Cortex of kidney (tissue), 1 donor: ENCODE measurements at places on chromosomes 7 and 10.

DNA sequence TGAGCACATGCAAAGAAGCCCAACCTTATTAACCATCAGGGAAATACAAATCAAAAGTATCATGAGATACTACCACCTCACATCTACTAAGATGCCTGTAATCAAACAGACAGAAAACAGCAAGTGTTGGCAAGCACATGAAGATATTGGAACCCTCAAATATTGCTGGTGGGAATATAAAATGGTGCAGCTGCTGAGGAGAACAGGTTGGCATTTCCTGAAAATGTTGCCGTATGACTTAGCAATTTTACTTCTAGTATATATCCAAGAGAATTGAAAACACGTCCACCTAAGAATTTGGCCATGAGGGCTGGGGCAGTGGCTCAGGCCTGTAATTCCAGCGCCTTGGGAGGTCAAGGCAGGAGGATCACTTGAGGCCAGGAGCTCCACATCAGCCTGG lies 39.4 kb upstream of the TNRC18 start:
- DNase-seq = no peak

- no peak for DNase-seq
Observed at GRCh38 chr10:118332948-118333710, 9.0 kb downstream of the FAM204A start.

DNA sequence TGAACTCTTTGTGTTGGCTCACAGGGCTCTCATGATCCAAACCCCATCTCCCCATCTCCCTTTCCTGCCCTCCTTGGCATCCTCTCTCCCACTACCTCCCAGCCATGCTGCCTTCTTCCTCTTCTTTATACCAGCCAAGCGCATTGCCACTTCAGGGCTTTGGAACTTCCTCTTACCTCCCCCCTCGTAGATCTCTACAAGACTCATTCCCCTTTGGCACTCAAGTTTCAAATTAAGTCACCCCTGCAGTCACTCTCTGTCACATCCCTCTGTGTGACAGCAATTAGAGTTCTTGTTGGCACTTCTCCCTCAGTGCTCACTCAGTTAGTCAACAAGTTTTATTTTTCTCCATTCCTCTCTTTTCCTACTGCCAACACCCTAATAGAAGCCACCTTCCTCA lies 20.8 kb upstream of the NRP1 start:
- DNase-seq = no peak

DNA sequence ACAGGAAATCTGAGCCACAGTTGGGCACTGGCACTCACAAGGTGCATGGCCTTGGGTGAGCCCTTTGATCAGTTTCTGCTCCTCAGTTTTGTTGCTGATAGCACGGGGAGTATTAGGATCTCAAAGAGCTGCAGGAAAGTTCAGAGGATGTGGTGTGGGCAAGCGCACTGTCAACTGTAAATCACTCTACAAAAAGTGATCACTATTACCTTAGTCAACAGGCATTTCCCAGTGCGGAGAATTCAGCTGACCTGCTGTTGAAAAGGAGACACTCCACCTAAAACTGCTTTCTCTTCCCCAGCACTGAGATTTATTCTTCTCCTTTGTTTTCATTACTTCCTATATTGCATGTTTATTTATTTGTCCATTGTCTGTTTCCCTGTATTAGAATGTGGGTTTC lies 331.0 kb downstream of the PRPF18 start:
- DNase-seq = no peak

DNA sequence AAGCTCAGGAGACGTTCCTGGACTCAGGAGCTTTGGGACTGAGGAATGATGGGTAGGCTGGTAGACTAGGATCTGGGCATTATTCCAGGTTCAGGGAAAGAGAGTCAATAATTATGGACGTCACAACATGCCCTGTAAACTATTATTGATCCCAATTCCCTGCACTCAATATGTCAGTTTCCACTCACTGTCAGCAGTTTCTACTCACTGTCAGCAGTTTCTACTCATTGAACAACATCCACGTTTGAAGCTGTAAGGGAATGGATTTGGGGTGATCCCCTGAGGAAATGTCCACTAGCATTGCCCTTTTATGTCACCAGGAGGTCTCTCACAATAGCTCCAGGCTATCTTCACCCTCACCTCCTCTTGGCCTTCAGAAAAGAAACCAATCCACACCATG lies 1268.6 kb downstream of the TYW1 start:
- DNase-seq = no peak

DNA sequence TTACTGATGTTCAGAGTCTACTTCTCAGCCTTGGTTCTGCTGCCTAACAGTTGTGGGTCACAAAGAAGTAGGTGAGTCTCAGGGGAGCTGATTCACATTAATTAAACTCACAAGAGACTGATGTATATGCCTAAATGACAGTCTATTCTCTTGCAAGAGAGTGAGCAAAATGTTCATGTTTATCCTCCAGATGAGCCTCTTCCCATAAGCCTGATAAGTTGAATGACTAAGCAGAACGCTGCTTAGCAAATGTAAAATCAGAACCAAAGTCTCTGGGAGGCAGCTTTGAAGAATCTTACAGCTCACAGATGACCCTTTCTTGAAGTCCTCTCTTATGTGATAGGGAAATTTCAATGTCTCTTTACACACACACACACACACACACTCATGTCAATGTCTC lies 1092.2 kb downstream of the TYW1 start:
- no peak for DNase-seq

GRCh38 chr10:114518401-114519305 lies 114.4 kb upstream of the AFAP1L2 start:
- DNase-seq = no peak

- DNase-seq = no peak
Observed at GRCh38 chr10:54530299-54530698, 270.7 kb downstream of the PCDH15 start.

DNA sequence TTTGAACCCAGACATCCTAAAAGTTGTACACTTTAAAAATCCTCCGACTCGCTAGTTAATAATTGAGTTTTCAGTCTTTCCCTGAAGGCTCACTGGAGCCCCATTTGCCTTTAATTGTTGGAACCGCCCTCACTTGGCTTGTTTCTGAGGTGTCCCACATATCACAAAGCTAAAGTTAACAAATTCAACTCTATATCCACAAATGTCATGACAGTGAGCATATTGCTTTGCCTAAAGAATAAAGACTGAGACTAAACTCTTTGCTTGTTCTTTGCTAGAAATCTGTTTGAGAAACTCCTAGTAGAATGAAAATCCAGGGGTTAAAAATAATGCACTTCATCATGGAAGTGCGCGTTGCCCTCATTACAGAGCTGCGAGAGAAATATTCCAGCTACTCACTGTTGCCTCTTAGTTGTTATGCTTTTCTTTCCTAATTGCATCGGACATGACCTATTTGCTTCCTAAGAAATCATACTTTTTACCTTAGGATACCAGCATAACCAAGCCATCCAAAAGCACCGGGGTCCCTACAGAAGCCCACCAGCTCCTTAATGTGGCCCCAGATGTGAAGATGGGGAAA lies 752 bp downstream of the THSD7A start:
- DNase-seq = no peak

GRCh38 chr10:43322769-43323168 lies 48.7 kb upstream of the FXYD4 start:
- no peak for DNase-seq

GRCh38 chr7:157841773-157842370 lies 505.1 kb downstream of the DNAJB6 start:
- DNase-seq = no peak

GRCh38 chr7:25619381-25619780 lies 391.1 kb upstream of the NPVF start:
- DNase-seq = no peak

GRCh38 chr10:107898392-107898791 lies 733.9 kb upstream of the SORCS1 start:
- DNase-seq = no peak

DNA sequence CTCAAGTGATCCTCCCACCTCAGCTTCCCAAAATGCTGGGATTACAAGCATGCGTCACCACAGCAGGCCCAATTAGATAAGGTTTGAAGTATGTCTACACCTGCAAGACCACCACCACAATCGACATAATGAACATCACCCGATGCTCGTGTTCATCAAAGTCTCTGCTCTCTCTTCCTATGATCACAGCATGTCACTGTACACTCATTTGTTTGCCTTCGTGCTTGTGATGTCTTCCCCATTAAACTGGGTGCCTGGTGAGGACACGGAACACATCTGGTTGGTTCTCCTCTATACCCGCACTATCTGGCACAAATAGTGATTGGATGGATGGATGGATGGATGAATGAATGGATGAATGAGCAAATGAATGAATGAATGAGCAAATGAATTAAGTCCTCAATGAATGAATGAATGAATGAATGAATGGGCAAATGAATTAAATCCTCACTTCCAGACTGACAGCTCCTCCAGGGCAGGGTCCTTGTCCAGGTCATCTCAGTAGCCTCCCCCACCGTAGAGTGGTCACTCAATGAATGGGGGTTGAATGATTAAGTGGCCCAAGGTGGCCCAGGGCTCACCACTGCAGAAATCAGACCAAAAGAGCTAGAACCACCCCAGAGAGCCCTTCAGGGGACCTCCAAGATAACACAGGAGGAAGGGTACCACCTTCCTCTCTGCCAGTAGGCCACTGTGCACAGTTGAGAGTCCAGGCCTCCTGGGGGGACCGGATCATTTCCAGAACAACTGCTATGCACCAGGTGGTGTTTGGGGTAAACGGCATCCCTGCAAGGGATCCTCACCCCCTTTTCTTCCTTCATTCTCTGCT lies 101.9 kb upstream of the TNRC18 start:
- DNase-seq = no peak

- DNase-seq = no peak
Observed at GRCh38 chr7:41999736-42000283, 237.2 kb downstream of the GLI3 start.

- no peak for DNase-seq
Observed at GRCh38 chr10:34861293-34862021, 46.4 kb upstream of the PARD3 start.

GRCh38 chr7:83807774-83808173 lies 158.8 kb upstream of the SEMA3E start:
- DNase-seq = no peak

DNA sequence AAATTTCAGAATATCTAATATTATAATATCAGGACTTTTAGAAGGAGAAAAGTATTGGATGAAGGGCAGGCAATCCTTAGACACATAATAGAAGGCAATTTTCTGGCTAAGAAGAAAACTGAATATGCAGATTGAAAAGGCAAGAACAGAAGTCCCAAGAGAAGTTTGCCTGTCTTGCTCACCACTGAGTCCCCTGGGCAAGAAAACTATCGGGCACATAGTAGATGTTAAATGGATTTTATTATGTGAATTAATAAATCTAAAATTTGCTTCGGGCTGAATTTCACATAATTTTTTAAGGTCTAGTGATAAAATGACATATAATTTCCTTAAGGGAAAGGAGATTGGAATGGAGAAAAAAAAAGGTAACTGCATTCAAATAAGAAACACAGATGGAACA lies 380.9 kb upstream of the GRM3 start:
- DNase-seq = no peak

DNA sequence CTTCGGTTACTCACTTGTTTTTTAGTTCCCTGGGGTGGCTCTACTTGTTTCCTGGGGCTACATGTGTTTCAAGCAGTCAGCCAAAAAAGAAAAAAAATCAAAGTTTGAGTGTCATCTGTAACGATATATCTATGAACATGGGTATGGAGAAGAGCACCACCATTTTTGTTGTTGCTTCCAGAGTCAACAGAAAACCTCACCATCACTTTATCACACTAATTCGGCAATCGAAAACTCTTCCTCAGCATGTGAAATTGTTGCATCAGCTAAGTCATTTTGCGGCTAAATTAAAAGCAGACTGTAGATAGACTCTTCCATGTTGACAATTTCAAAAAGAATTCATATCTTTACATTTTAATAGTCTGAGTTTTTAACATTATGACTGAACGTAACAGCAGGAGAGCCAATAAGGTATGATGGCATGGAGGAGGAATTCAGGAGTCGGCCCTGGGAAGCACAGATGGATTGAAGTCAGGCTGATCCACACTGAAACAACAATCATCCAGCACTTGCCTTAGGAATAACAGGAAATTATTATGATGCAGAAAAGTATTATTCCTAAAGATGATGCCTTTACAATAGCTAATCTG lies 455.7 kb upstream of the KLF6 start:
- no peak for DNase-seq

- DNase-seq = no peak
Observed at GRCh38 chr10:78706726-78707540, 361.8 kb upstream of the ZMIZ1 start.

DNA sequence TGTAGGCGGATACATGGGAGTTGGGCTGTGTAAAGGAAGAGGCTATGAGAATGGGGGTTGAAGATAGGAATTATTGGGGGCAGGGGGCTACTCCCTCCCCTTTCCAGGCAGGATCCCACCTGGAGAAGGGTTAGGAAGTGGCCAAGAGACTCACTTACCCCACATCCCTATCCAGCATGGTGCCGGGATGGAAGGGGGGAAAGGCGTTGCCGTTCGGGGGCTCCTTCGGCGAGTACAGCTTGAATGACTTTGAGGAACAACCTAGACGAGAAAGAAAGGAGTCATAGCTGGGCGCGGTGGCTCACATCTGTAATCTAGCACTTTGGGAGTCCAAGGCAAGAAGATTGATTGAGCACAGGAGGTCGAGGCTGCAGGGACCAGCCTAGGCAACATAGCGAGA lies 8.9 kb downstream of the LDB1 start:
- no peak for DNase-seq

DNA sequence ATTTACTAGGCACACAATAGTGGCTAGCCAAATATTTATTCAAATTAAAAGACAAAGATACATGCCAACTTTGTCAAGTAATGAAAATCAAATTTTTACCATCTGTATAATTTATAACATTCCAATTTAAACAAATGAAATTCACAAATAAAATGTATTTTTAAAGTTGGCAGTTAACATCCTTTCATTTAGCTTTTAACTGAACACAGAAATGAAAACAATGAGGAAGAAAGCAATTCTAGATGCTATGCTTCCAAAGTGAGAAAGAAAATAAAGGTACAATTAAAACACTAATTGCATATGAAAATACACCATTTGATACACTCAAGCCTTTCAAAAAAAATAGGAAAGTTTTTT lies 123.1 kb downstream of the MPP7 start:
- DNase-seq = no peak

DNA sequence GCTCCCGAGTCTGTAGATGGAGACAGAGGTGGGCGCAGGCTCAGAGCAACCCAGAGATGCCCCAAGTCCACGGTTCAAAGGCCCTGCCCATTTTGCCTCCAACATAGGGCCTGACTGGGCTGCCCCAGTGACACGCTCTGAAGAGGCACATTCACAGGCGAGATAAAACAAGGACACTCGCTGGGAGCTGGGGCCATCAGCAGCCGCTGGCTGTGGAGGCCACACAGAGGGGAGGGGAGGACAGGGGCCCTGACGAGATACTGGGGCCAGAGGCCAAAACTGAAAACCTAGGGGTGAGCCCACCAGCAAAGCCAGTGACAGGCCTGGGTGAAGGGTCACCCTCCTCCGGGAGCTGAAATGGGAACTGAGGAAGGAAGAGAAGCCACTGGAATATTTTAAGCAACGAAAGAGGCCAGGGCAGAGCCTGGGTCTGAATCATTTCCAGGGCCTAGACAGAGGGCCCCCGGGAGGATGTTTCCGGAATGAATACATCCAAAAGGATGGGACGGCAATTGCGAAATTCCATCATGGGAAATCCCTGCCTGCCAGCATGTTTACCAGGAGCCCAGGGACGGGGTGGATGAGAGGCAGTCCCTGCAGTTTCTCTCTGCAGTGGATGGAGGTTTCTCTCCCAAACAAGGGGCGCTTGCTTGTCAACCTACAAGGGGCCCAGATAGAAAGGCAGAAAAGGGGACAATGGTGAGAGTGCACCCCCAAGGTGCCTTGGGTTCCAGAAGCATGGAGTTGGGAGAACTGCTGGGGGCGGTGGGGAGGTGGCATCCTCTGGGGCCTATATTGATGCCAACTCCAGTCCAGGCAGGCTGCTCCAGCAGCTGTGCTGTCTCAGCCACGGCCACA lies 29.0 kb upstream of the HSPA12A start:
- DNase-seq = no peak

GRCh38 chr10:4529266-4529665 lies 296.7 kb upstream of the AKR1E2 start:
- no peak for DNase-seq
